ENCODE measurements at places on chromosomes 11 and 22.

- peaks cover 71% of the 10 kb centered on the region for H3K36me3 ChIP-seq
- H3K27me3 ChIP-seq, result no peaks in the 10 kb centered on the region
- no peak for DNase-seq
- H3K4me3 ChIP-seq, result no peak overlapping the region
- peaks cover 4% of the 10 kb centered on the region for H3K4me1 ChIP-seq
These were observed 54.4 kb upstream of the GRK2 start for GRCh38 chr11:67211656-67212436.

- H3K4me1 ChIP-seq, result no peaks in the 10 kb centered on the region
- no peaks in the 10 kb centered on the region for H3K27me3 ChIP-seq
- H3K4me3 ChIP-seq, result no peak overlapping the region
- H3K36me3 ChIP-seq, result peaks cover 2% of the 10 kb centered on the region
- DNase-seq, result no peak
These were observed 116.5 kb upstream of the ANO5 start for GRCh38 chr11:22076271-22076930.

DNA sequence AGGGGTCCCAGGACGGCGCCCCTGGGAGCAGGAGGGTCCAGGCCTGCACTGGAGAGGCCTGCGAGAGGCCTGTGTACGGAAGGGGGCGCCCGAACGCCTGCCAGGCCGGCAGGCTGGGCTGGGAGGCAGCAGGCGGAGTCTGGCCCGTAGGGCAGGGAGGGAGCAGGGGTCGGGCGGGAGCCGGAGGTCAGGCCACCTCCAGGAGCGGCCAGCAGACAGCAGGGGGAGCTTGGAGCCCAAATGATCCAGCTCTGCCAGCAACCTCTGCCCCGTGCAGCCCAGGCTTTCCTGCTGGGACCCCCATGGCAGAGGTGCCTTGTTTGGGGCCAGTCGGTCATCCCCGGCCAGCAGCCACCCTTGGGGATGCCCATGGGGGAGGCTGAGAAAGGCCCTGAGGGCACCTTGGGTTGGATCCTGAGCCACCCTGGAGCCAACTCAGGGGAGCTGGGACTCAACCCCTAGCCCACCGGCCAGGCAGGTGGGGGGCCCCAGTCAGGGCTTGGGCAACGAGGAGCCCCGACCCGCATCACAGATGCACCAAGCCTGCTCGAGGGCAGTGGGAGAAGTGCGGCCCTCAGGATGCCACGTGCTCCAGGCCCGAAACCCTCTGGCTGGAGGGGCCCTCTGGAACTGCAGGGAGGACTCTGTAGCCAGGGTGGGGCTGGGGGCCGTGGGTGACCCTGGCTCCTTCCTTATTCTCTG lies 9.6 kb upstream of the SYT8 start:
- peaks cover 2% of the 10 kb centered on the region for H3K4me1 ChIP-seq
- H3K27me3 ChIP-seq, result peaks cover 5% of the 10 kb centered on the region
- H3K4me3 ChIP-seq, result no peak overlapping the region
- no peak overlapping the region for H3K27ac ChIP-seq

DNA sequence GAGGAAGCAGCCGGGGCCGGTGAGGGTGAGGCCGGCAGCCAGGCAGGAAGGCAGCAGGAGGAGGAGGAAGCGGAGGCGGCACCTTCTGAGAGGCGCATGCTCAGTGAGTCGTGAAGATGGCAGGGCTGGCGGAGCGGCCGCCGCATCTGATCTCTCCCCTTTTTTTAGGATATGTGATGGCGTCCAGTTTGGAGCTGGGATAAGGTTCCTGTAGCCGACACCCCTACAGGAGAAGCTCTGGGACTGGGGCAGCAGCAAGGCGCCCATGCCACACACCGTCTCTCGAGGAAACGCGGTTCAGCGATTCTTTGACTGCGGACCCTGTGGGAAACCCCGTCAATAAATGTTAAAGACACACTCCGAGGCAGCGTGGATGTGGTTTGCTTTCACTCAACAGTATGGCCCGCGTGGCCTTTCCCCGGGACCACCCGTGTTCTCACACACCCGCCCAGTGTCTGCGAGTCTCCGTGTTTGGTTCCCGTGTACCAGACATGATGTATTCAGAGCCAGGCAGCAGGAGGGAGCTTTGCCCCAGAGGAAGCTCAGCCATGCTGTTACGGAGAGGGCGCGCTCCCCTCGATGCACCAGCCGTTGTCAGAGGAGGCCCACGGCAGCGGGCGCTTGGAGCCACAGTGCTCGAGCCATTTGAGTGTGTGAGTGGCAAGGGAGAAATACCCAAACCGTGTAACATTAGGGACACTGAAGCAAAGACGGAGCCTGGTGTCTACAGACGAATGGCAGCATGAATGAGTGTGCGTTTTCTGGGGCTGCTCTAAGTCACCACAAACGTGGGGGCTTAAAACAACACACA lies 27.7 kb upstream of the PARVB start:
- peak overlapping the region; percentile 95 for H3K27ac ChIP-seq
- no peaks in the 10 kb centered on the region for H3K27me3 ChIP-seq
- H3K36me3 ChIP-seq, result peaks cover 27% of the 10 kb centered on the region
- peak overlapping the region; percentile 97 for H3K4me3 ChIP-seq
- peak; percentile 47 for DNase-seq

DNA sequence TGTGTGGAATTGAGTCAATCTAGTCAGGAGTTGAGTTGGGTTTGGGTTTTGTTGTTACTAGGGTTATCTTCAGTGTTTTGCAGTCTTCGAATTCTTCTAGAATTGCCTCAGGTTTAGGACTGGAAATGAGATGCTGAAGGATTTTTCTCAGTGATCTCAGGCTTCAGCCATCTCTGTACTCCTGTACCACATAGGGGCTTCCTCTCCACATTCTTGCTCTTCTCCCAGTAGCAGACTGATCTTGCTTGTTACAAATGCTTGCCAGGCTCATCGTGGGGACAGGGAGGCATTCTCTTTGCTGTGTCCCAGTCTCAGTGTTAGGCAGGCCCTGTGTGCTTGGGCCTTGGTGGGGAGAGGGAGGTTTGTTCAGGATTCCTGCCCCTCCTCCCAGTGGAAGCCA lies 96.1 kb downstream of the LRRC32 start:
- H3K36me3 ChIP-seq, result peaks cover 3% of the 10 kb centered on the region
- no peak overlapping the region for H3K27ac ChIP-seq
- peaks cover 20% of the 10 kb centered on the region for H3K27me3 ChIP-seq
- no peaks in the 10 kb centered on the region for H3K4me1 ChIP-seq
- no peak overlapping the region for H3K4me3 ChIP-seq

DNA sequence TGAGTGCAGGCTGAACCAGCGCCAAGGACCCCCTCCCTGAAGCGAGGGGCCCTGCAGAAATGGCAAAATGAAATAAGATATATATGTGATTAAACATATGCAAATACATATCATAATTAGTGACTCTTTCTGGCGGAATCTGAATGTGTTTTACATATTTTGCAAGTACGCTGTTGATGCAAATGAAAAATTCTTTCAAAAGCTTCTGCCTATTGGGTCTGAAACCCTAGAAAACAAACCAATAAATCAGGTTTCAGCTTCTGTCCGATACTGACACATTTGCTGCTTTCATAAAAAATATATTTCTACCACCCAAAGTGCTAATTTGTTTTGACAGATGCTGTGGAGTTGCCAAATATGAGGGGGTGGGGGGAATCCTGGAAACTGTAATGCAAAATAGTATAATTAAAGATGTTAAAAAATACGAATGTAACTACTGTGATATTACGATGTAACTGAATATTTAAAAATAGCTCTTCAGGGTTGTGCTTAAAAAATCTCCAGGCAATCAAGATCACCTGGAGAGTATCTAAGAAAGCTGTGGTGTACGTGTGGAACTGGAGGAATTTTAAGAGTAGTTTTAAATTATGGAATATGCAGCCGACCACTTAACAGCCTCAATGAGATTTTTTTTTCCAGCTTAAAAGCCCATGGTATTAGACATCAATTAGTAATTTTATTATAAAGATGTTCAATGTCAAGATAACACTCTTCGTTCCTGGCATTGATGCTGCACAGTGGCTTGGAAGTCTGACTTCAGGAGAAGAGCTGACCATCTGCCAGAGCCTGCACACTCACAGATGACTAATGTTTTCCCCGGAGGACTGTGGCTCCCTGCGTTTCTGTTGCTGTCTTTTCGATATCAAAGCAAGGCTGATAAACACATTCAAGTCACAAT lies 122.2 kb upstream of the RCN1 start:
- H3K4me1 ChIP-seq, result no peaks in the 10 kb centered on the region
- peaks cover 58% of the 10 kb centered on the region for H3K27me3 ChIP-seq

DNA sequence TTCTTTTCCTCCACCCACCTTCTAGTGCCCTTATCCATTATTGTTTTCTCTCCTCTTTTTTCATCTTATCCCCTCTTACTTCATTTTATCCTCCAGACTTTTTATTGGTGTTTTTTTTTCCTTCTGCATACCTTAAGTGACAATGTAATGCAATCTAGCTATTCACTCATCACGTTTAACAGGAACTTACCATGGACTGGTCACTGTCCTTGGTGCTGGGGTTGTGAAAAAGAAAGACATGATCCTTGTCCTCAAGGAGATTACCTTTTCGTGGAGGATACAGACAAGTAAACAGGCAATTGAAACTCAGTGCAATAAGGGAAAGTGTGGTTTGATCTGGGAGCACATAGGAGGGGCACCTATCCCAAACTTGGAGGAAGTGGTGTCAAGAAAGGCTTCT lies 20.7 kb downstream of the SYT9 start:
- no peaks in the 10 kb centered on the region for H3K4me1 ChIP-seq
- no peaks in the 10 kb centered on the region for H3K36me3 ChIP-seq
- H3K4me3 ChIP-seq, result no peak overlapping the region
- H3K27ac ChIP-seq, result no peak overlapping the region
- peaks cover 22% of the 10 kb centered on the region for H3K27me3 ChIP-seq
- no peak for DNase-seq

DNA sequence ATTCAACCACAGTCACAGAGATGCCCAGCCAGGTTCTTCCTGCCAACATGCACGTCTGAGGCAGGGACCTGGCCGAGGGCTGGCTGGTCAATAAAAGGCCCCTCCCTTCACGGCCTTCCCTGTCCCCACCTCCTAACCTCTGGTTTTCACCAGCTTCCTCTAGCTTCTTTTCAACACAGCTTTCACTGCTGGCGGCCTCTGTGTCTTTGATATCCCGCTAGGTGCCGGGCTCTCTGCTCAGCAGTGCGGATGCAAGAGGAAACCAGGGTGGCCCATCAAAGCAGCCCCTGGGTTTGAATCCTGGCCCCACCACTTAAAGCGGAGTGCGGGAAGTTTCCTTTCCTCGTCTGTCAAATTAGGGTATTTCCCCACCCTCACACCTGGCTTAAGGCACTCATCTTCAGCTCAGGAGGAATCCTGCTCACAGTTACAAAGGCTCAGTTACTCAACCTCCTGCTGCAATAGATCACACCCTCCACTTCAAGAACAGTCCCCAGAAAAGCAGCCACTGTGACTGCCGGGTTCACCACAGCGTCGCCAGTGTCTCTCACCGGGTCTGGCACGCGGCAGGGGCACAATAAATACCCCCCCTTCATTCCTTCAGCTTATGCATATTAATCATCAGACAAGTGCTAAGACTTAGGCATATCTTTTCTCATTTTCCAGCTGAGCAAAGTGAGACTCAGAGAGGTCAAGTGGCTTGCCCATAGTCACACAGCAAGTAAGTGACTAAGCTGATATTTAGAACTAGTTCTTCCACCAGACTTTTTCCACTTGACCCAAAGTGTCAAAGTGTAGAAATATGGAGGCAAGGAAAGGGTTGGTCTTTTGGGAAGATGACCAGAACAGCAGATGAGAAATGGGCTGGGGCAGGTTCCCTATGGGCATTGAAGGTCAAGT lies 45.7 kb downstream of the TXN2 start:
- H3K27ac ChIP-seq, result peak overlapping the region; percentile 94
- H3K4me1 ChIP-seq, result peaks cover 17% of the 10 kb centered on the region
- H3K27me3 ChIP-seq, result no peaks in the 10 kb centered on the region
- peak overlapping the region; percentile 61 for H3K4me3 ChIP-seq

DNA sequence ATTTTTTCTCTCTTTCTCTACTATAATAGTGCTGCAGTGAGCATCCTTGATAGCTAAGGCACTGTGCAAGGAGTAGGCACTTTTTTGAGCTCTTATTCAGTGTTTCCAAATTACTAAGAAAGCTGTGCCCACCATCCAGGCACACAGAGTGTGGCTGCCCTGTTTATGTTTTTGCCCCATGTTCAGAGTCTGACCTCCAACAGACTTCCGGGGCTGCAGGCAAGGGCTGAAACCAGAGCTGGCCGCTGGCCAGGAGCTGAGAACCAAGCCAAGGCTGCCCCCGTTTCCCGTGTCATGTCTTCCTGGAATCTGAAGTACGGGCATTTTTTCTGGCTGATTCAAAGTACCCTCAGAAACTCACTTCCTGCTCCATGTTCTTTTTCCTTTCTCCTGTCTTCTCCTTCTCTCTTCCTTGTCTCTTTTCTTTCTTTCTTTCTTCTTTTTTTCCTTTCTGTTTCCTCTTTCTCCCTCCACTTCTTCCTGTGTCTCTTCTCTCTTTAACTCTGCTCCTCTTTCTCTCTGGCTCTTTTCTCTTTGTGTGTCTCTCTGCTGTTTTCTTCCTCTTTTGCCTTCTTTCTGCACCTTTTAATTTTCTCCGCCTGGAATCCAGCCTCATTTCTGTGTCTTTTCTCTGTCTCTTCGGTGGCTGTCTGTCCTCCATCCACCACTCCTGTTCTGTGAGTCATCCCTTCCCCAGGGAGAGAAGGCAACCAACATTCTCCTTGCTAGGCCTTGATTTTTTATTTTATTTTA lies 17.0 kb upstream of the KCTD14 start:
- H3K4me1 ChIP-seq, result peaks cover 11% of the 10 kb centered on the region
- H3K27ac ChIP-seq, result peak overlapping the region; percentile 59
- no peaks in the 10 kb centered on the region for H3K36me3 ChIP-seq
- peak overlapping the region; percentile 36 for H3K4me3 ChIP-seq
- peaks cover under 1% of the 10 kb centered on the region for H3K27me3 ChIP-seq

GRCh38 chr22:45201678-45202332 lies 38.1 kb downstream of the NUP50 start:
- H3K36me3 ChIP-seq, result peaks cover 18% of the 10 kb centered on the region
- DNase-seq, result no peak
- H3K27me3 ChIP-seq, result no peaks in the 10 kb centered on the region
- H3K4me1 ChIP-seq, result no peaks in the 10 kb centered on the region

GRCh38 chr11:33778675-33779074 lies 4.4 kb upstream of the FBXO3 start:
- DNase-seq, result no peak
- H3K27ac ChIP-seq, result no peak overlapping the region
- H3K4me1 ChIP-seq, result peaks cover 8% of the 10 kb centered on the region
- peaks cover 16% of the 10 kb centered on the region for H3K27me3 ChIP-seq
- H3K36me3 ChIP-seq, result peaks cover 10% of the 10 kb centered on the region
- no peak overlapping the region for H3K4me3 ChIP-seq

Data from effector memory CD8-positive, alpha-beta T cell (primary cell).